ENCODE measurements at places on chromosomes 4 and X.

- DNase-seq, result peak; percentile 42
Measured at GRCh38 chr4:107709916-107710315, 10.1 kb downstream of the PAPSS1 start.

- DNase-seq, result no peak
Measured at GRCh38 chr4:1611501-1611870, 72.6 kb downstream of the FAM53A start.

DNA sequence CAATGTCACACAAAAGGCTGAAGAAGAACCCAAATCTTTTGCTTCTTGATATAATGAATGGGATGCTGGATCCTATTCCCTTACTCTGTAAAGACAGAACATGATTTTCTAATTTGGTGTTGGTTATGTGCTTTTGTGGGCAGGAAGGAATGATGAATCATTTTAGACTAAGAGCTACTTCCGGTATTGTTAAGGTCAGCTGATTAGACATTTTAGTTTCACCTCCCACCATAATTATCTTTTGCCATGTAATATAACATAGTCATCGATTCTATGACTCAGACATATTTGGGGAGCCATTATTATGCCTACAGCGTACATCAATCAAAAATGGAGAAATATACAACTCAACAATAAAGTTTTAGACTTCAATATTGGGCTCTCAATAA is 265.3 kb downstream of the ZNF674 start:
- peak; percentile 74 for DNase-seq

GRCh38 chr4:40540800-40541199 is 88.9 kb downstream of the RBM47 start:
- no peak for DNase-seq

Data from ELR (cell line).